Retina (tissue), 1 donor: ENCODE measurements at places on chromosomes 13 and 19.

- no peak for DNase-seq
These were observed 213.9 kb upstream of the TSHZ3 start for GRCh38 chr19:31562966-31563612.

GRCh38 chr19:8681345-8682029 lies 17.1 kb downstream of the ACTL9 start:
- DNase-seq, result no peak

DNA sequence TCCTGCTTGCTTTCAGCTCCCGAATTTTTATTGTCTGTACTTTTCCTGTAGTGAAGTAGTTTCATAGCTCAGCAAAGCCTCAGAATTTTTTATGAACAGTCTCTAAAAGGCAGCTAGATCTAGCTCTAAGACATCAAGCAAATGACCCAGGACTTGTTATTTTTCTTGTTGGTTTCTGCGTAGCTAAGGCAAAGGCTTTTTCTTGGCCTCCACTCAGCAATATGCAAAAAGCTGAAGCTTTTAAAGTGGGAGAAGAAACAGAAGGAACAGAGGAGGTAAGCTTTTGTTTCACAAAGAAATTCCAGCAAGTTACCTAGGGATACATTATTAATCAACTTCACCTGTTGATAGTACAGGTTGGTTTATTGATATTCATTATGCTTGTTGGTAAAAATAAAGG lies 235.9 kb downstream of the PCDH20 start:
- no peak for DNase-seq

GRCh38 chr19:23263870-23264590 lies 13.8 kb upstream of the ZNF724 start:
- DNase-seq, result no peak

DNA sequence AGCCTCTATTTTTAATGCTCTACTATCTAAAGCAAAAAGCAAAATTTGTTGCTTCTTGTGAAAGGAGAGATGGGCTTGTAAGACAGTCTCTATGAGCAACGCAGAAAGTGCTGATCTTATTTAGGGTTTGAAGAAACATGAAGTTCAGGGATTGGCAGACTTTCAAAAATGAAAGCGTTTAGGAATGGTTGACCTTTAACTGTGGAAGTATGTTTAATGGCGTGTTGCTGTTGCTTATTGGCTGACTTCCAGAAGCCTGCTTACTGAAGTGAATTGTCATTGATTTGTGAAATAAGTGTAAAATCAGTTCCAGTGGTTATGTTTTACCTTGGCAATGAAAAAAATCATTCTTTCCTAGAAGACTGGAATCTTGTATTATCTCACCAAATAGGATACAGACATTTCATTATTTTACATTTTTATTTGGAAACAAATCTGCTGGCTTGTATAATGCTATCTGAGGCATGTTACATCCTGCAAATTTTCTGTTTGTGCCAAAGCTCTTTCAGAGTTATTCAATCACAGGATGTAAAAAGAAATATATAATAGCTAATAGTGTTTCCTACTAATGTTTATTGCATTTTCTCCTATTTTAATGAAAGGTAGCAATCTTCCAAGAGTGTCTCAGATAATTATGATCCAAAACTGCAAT lies 221.3 kb upstream of the SLITRK6 start:
- DNase-seq, result no peak

- DNase-seq, result no peak
These were observed 79.4 kb downstream of the FOXO1 start for GRCh38 chr13:40586886-40587565.

- DNase-seq, result no peak
These were observed 54.1 kb downstream of the GJA3 start for GRCh38 chr13:20106742-20107141.

- no peak for DNase-seq
These were observed 81.6 kb downstream of the CHST8 start for GRCh38 chr19:33703438-33703750.

DNA sequence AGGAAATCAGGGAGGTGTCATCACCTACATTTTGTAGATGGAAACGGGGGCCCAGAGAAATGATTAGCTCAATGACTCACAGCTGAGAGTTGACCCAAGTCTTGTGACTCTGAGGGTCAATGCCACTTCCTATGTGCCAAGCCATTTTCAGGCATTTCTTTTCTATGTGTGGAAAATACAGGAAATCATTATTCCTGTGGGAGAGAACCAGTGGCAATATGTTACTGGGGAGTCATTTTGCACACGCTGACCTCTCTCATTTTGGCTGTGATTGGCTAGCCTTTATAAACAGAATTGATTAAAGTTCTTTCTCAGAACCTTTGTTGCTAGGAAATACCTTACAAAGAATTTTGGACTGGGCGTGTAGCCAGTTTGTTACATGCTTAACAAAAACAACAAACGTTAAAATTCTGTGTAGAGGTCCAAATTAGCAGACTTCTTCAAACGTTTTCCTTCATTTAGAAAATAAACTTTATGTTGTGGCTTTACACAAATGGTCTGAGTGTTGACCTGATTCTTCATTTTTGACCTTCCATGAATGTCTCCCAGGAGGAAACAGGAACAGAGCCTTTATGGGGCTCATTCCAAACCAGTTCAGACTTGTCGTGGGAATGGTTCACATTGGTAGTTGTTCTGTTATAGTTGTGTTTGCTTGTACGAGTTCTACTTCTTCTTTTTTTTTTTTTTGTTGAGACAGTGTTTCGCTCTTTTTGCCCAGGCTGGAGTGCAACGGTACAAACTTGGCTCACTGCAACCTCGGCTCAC lies 11.4 kb downstream of the PCCA start:
- DNase-seq, result no peak

DNA sequence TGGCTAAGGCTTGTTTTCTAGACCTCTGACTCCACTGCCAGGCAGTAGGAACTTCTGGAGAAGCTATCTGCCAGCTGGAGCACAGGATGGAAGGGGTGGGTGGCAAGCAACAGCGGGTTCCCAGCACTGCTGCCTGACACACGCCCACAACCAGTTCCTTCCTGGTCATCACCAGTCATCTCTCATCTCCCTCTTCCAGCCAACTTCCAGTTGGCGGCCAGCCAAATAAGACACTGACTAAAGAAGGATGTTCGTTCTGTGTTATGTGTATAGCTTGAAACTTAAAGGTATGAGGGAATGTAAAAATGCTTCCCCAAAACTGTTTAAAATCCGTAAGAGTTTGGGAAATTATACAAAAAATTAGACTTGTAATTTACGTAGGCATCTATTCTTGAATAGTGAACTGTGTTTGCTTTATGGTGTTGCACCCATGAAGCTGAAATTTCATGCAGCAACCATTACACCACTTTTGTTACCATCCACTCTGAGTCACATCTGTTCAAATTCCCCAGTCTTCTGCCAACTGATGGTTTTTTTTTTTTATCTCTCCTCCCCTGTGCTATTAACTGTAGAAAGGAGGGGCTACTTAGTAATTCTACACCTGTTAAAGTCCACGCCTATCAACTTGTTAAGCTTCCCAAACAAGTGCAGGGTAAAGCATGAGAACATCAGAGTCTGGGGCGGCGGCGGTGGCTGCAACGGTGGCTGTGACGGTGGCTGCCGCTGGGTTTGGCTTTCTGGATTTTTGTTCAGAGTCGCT lies 86.2 kb upstream of the FRY start:
- no peak for DNase-seq

GRCh38 chr19:55585658-55586339 lies 5.2 kb upstream of the ZNF579 start:
- DNase-seq, result peak; percentile 70

- DNase-seq, result no peak
These were observed 1.1 kb downstream of the COMP start for GRCh38 chr19:18789883-18790565.

- DNase-seq, result no peak
These were observed 734.9 kb upstream of the PCDH9 start for GRCh38 chr13:67964986-67965385.

DNA sequence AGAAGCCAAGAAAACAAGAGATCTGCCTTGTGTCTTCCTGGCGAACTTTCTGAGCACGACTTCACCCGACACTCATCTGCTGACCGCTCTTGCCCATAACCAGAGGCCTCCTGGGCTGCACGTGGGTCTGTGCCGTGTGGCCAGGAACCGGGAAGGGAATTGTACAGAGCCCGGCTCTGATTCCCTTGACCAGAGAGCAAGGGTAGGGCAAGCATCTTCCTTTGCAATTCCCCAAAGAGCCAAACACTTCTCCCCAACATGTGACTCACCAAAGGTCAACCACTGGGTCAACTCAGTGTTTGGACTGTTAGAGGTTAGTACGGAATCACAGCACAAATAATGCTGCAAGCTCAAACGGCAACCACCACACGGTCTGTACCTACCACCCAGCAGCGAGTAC lies 48.9 kb downstream of the KLF2 start:
- no peak for DNase-seq

DNA sequence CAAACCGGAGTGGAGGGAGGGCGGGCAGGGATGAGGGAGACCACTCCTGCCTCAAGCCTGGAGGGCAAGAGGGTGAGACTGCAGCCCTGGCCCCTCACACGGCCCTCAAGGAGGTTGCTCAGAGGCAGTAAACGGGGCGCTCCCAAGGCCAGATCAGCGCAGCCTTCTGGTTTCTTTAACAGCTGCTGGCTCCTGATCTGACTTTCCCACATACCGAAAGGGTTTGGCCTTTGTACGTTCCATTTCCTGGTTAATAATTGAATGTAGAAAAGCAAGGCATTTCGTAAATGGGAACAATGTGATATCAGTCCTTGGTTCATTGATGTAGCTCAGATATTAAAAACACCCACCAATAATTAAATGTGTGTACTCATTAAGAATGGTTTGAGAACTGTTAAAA lies 71.5 kb downstream of the GGACT start:
- no peak for DNase-seq

GRCh38 chr13:100789481-100789880 lies 114.9 kb upstream of the TMTC4 start:
- no peak for DNase-seq

DNA sequence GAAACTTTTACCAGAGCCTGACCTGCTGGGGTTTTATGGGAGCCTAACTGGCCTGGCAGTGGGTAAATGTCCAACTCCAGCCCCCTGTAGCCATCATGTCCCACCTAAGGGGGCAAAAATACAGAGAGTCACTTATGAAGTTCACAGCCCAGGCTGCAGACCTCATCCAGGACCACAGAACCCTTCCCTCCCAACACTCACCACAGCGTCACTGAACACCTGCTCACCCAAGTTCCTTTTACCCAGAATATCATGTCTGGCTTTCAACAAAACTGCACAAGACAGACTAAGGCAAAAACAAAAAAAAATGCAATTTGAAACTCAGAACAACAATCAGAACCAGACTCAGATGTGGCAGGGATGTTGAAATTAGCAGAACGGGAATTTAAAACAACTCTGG lies 6.4 kb downstream of the CEACAM3 start:
- no peak for DNase-seq

DNA sequence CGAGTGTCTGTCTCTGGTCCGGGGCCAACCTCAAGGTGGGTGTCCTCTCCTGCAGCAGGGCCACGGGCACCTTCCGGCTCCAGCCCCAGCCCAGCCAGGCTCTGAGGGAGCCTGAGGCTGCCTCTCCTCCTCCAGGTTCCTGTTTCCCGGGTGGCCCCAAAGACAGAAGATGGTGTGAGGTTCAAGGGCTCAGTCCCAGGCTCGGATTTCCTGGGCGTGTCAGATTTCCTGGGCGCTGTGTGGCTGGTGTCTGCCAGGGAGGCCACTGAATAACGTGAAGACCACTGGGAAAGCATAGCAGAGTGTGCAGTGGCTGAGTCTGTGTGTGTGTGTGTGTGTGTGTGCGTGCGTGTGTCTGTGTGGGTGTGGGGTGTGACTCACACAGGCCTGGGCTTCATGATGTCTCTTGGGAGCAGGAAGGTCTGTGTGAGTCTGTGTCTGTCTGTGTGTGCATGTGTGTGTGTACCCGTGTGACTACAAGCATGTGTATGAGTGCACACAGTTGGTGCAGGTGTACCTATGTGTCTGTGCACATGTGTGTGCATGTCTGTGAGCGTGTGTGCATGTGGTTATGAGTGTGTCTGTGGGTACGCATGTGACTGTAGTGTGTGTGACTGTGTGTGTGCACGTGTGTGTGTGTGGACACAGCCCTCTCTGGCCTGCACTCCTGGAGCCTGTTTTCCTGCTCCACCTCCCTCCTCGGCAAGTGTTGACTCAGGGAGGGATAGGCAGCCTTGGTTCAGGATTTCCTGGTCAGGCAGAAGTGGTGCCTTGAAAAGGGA lies 28.3 kb downstream of the CEBPA start:
- peak; percentile 50 for DNase-seq

DNA sequence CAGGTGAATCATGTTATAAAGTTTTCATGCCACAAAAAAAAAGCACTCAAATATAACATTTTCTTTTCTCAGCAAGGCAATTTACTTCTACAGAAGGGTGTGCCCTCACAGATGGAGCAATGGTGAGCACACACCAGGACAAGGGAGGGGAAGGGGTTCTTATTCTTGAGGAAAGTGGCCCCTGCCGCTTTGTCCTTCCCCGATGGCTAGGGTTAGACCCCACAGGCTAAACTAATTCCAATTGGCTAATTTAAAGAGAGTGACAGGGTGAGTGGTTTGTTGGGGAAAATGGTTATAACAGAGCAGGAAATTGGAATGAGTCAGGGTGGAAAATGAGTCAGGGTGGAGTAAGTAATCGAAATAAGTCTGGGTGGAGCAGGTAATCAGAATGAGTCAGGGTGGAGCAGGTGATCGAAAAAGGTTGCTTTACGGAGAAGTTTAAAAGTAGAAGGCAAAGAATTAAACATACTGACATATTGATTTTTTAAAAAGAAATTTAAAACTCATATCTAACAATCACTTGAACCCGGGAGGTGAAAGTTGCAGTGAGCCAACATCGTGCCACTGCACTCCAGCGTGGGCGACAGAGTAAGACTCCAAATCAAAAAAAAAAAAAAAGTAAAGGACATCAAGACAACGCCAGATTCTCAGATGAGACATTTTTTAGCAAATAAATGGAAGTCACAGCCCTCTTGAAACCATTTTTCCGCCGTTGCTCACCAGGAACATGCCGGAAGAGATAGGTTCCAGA lies 813 bp downstream of the ZNF562 start:
- DNase-seq, result no peak

DNA sequence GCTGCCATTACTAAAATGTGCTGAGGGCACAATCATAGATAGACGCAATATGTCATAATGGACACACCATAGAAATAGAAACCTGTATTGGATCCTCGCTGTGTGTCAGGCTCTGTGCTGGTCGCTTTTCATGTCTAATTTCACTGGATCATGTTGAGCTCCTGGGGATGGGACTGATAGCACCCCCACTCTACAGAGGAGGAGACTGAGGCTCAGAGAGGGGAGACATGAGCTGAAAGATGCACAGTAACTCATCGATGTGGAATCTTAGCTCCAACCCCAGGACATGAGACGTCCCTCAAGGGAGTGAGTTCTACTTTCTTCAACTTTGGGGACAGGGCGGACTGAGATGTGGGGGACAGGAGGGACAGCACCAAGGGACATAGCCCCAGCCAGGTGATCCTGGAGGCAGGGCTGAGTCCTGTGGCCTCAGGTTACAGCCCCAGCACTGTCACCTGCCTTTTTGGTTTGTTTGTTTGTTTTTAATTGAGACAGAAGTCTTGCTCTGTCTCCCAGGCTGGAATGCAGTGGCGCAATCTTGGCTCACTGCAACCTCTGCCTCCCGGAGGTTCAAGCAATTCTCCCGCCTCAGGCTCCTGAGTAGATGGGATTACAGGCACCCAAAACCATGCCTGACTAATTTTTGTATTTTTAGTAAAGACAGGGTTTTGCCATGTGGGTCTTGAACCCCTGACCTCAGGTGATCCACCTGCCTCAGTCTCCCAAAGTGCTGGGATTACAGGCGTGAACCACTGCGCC lies 6.6 kb upstream of the GIPC1 start:
- no peak for DNase-seq
